ENCODE measurements at places on chromosomes 6 and 20. TPM values are rescaled to one million over a fixed set of nuclear protein-coding genes. Genes with fewer than 3 reads are reported as not detected.

The CCDC170 gene
- total RNA-seq = 0.77 TPM

- H3K27me3 ChIP-seq = no peaks in the 10 kb centered on the region
- no peaks in the 10 kb centered on the region for H3K36me3 ChIP-seq
- no peak overlapping the region for H3K4me3 ChIP-seq
- no peaks in the 10 kb centered on the region for H3K4me1 ChIP-seq
Observed at GRCh38 chr6:97401533-97401932, 118.5 kb upstream of the MMS22L start.

The FAM217A gene
- not detected for total RNA-seq

The CDSN gene
- total RNA-seq = not detected

The DLK2 gene
- total RNA-seq = 0.19 TPM

GRCh38 chr6:39887692-39888450 lies 46.4 kb downstream of the MOCS1 start:
- peak overlapping the region; percentile 22 for H3K27ac ChIP-seq
- no peaks in the 10 kb centered on the region for H3K4me1 ChIP-seq
- no peaks in the 10 kb centered on the region for H3K27me3 ChIP-seq
- no peaks in the 10 kb centered on the region for H3K36me3 ChIP-seq
- no peak overlapping the region for H3K4me3 ChIP-seq
- DNase-seq = peak; percentile 34

- H3K36me3 ChIP-seq = no peaks in the 10 kb centered on the region
- H3K27ac ChIP-seq = no peak overlapping the region
- DNase-seq = no peak
- H3K27me3 ChIP-seq = no peaks in the 10 kb centered on the region
Observed at GRCh38 chr20:14208956-14209355, 128.5 kb downstream of the FLRT3 start.

- H3K4me3 ChIP-seq = no peak overlapping the region
- no peaks in the 10 kb centered on the region for H3K4me1 ChIP-seq
Observed at GRCh38 chr20:2816583-2817340, 598 bp downstream of the TMEM239 start.

The ARFGEF3 gene
- total RNA-seq = 23.8 TPM

The AARS2 gene
- total RNA-seq = 9.0 TPM

DNA sequence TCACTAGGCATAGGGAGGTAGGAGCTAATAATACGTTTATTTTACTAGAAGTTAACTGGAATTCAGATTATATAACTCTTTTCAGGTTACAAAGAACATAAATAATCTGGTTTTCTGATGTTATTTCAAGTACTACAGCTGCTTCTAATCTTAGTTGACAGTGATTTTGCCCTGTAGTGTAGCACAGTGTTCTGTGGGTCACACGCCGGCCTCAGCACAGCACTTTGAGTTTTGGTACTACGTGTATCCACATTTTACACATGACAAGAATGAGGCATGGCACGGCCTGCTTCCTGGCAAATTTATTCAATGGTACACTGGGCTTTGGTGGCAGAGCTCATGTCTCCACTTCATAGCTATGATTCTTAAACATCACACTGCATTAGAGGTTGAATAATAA lies 1.1 kb downstream of the HFE start:
- H3K27ac ChIP-seq = peak overlapping the region; percentile 82
- H3K36me3 ChIP-seq = no peaks in the 10 kb centered on the region
- no peak for DNase-seq
- H3K4me3 ChIP-seq = peak overlapping the region; percentile 51

GRCh38 chr20:57104651-57105204 lies 161.7 kb downstream of the BMP7 start:
- no peak overlapping the region for H3K4me3 ChIP-seq
- no peaks in the 10 kb centered on the region for H3K4me1 ChIP-seq
- no peaks in the 10 kb centered on the region for H3K36me3 ChIP-seq
- DNase-seq = no peak

The HLA-DMA gene
- 26.1 TPM for total RNA-seq

GRCh38 chr6:38476141-38476540 lies 163.6 kb downstream of the BTBD9 start:
- no peaks in the 10 kb centered on the region for H3K4me1 ChIP-seq
- no peak overlapping the region for H3K4me3 ChIP-seq
- no peak for DNase-seq
- H3K36me3 ChIP-seq = no peaks in the 10 kb centered on the region

DNA sequence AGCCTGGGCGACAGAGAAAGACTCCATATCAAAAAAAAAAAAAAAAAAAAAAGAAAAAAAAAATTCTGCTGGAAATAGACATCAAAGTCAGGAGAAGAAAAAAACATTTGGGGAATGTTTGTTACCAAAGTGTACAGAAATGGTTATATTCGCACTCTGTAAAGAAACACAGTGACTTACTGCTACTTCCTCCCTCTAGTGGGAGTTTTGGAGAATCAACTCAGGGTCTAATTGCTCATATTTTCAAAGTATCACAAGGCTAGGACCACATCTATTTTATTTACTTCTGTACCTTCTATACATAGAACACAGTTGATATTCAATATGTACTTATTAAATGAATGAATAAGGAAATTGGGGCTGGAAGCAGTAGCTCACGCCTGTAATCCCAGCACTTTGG lies 24.4 kb downstream of the ARG1 start:
- H3K4me3 ChIP-seq = no peak overlapping the region
- no peaks in the 10 kb centered on the region for H3K4me1 ChIP-seq
- H3K27ac ChIP-seq = no peak overlapping the region

GRCh38 chr20:22569353-22569752 lies 15.0 kb downstream of the FOXA2 start:
- no peak overlapping the region for H3K4me3 ChIP-seq
- no peak overlapping the region for H3K27ac ChIP-seq
- H3K36me3 ChIP-seq = no peaks in the 10 kb centered on the region
- no peak for DNase-seq

DNA sequence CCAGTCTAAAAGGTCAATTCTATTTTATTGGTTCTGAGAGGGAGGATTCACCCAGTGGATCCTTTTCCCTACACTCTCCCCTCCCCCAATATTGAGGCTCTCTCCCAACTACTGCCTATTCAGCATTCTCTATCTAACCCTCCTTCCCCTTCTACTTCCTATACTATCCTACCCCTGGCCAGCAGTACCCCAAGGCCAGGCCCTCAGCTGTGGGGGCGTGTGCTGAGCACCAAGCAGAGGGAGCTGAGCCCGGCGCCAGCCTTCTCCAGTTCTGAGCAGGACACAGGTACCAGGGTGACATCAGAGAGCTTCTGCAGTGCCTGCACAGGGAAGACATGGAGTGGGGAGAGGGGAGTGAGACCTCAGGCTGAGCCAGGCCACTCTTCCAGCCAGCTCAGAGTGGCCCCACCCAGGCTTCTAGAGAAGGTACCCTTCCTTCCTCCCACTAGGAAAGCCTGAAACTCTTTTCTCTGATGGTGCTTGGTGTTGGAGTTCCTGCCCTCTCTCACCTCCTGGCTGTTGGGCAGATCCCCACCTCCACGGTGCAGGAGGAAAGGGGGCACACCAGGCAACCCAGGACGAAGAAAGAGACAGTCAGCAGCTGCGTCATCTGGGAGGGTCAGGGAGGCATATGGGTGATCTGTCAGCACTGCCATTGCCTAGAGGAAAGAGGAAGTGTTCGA lies 1.9 kb downstream of the DDAH2 start:
- no peak overlapping the region for H3K4me3 ChIP-seq
- peak overlapping the region; percentile 96 for H3K27ac ChIP-seq
- no peak for DNase-seq
- H3K36me3 ChIP-seq = peaks cover 6% of the 10 kb centered on the region
- no peaks in the 10 kb centered on the region for H3K27me3 ChIP-seq

DNA sequence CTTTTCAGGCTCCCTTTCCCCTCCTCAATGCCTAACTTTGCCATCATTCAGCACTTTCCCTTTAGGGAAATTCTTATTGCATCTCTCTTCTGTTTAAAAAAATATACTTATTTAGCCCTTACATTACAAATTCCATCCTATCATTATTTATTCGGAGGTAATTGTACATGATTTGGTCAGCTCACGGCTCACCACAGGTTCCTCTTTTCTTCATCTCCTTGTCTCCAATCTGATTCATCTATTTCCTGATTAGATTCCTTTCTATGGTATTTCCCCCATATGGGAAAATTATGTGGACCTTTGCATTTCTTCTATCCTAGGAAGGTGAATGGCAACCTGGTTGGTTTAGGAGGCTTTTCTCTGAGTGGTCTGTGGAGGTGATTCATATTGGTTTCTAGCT lies 12.9 kb upstream of the EMILIN3 start:
- H3K4me1 ChIP-seq = no peaks in the 10 kb centered on the region
- no peak overlapping the region for H3K27ac ChIP-seq
- no peak for DNase-seq

DNA sequence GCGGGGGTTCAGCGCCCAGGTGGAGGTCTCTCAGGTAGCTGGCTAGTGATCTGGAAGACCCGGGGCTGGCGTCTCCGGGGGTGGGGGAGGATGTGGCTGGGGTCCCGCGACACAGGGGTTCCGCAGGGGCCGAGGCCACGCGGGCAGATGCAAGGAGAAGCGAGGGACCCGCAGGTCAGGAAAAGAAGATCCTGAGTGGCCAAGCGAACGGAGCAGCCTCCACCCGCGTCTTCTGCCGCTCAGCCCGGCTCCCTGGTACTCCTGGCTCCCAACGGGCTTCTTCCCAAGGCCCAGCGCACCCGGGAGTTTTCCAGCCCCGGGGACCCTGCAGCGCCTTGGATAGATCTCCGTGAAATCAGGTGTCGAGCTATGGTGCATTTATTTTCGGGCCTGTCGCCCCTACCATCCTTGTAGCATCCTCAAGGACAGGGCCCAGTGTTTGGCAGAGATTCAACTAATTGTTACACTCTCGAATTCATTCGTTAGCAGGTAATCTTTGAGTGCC lies 682 bp upstream of the CHD6 start:
- H3K4me3 ChIP-seq = peak overlapping the region; percentile 60
- no peak overlapping the region for H3K27ac ChIP-seq
- H3K27me3 ChIP-seq = no peaks in the 10 kb centered on the region
- DNase-seq = no peak

The NRSN1 gene
- not detected for total RNA-seq

DNA sequence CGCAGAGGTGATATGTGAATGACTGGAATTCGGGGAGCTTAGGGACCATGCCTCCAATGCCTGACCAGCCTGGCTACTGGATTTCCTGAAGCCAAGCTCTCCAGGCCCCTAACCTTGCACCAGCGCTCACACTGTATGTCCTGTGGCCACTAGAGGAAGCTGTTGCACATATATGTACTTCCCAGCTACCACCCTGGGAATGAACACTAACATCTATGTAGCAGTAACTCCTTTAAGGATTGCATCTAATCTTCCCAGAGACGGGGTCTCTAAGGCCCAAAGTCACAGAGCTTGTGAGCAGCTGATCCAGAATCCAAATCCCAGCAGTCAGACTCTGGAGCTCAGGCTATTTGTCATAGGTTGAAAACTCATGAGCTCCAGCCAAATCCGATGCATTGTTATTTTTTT lies 20.4 kb upstream of the BPIFB1 start:
- no peak for DNase-seq
- no peak overlapping the region for H3K27ac ChIP-seq
- no peaks in the 10 kb centered on the region for H3K27me3 ChIP-seq
- no peak overlapping the region for H3K4me3 ChIP-seq
- H3K4me1 ChIP-seq = no peaks in the 10 kb centered on the region
- no peaks in the 10 kb centered on the region for H3K36me3 ChIP-seq

All from colonic mucosa (tissue), 4 donors.